ENCODE measurements at places on chromosomes 2 and 18.

GRCh38 chr18:10453261-10453805 lies 1.1 kb upstream of the APCDD1 start:
- no peak for DNase-seq

GRCh38 chr2:85599468-85600234 lies 2.8 kb downstream of the TMEM150A start:
- no peak for DNase-seq

DNA sequence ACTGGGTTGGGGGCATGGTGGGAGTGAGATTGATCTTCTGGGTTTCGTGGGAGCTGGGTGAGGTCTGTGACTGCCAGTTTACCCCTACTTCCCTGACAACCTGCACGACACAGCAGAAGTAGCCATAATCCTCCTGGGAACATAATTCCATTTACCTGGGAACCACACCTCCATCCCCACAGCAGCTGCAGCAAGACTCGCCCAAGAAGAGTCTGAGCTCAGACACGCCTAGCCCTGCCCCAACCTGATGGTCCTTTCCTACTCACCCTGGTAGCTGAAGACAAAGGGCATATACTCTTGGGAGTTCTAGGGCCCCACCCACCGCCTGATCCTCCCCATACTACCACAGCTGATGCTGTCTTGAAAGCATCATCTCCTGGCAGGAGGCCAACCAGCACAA lies 43.8 kb downstream of the FLACC1 start:
- DNase-seq: no peak

GRCh38 chr2:103401621-103402020 lies 639.8 kb downstream of the TMEM182 start:
- DNase-seq: no peak

GRCh38 chr18:53796040-53796729 lies 428.3 kb downstream of the MBD2 start:
- DNase-seq: no peak

GRCh38 chr2:129067070-129067469 lies 748.4 kb upstream of the HS6ST1 start:
- DNase-seq: no peak

DNA sequence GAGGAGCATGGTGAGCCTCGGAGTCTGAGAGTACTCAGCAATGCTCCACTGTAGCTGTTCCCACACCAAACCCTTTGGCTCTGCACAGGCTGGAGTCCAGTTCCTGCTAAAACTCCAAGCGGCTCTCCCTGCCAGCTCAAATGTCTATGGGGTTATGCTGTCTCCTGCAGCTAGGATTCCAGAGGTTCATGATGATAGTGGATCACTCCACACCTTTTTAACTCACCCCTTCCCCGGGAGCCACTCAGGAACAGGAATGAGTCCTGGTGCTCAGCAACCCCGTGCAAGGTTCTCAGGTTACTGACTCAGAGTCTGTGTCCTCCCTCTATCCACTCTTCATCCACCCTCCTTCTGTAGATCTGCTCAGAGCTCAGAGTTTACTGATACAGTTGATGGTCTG lies 410.0 kb downstream of the CDH19 start:
- DNase-seq: no peak

GRCh38 chr2:238879621-238880377 lies 31.9 kb downstream of the TWIST2 start:
- DNase-seq: no peak

DNA sequence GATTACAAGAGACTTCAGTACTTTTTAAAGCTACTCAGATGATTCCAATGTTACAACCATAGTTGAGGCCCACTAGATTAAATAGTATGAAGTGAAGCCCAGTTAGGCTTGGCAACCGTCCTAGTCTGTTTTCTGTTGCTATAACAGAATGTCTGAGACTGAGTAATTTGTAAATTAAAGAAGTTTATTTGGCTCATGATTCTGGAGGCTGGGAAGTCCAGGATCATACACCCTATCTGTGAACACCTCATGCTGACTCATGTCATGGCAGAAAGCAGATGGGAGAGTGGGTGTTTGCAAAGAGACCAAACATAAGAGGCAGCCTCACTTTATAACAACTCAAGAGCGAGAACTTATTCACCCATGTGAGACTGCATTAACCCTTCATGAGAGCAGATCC lies 63.1 kb downstream of the CCDC150 start:
- DNase-seq: no peak

GRCh38 chr18:36543991-36544725 lies 246.6 kb downstream of the FHOD3 start:
- DNase-seq: no peak

- no peak for DNase-seq
Observed at GRCh38 chr2:75604484-75604883, 42.1 kb upstream of the MRPL19 start.

GRCh38 chr2:70078384-70078783 lies 8.9 kb upstream of the PCBP1 start:
- DNase-seq: no peak

GRCh38 chr2:227860221-227860641 lies 11.2 kb upstream of the DAW1 start:
- no peak for DNase-seq

GRCh38 chr18:80107426-80107825 lies 1.6 kb upstream of the ADNP2 start:
- DNase-seq: no peak

- no peak for DNase-seq
Observed at GRCh38 chr2:15174567-15174966, 386.6 kb downstream of the NBAS start.

DNA sequence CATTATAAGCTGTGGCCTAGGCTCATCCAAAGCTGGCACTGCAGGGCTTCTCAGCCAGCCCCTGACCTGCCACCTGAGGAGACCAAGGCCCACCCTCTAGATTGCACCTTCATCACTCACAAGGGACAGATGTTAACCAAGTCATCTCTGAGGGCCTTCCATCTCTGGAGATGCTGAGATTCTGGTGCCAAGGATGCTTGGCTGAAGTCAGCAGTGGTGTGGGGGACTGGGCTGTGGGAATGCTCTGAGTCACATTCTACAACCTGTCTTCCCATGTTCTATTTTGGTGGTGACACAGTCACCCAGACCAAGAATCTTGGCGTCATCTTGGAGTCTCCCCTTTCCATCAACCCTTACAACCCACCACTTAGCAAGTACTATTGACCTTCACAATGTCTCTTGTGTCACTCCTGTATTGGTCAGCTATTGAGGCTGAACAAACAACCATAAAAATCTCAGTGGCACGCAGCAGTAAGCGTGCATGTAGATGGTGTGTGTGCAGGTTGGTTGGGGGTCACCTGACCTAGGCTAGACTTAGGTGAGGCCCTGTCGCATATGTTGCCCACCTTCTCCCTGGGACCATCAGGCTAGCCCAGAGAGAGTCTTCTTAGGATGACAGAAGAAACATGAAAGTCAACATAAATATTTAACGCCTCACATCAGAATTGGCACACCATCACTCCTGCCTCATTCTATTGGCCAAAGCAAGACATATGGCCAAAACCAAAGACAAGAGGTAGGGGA lies 135.0 kb downstream of the SMAD7 start:
- no peak for DNase-seq

DNA sequence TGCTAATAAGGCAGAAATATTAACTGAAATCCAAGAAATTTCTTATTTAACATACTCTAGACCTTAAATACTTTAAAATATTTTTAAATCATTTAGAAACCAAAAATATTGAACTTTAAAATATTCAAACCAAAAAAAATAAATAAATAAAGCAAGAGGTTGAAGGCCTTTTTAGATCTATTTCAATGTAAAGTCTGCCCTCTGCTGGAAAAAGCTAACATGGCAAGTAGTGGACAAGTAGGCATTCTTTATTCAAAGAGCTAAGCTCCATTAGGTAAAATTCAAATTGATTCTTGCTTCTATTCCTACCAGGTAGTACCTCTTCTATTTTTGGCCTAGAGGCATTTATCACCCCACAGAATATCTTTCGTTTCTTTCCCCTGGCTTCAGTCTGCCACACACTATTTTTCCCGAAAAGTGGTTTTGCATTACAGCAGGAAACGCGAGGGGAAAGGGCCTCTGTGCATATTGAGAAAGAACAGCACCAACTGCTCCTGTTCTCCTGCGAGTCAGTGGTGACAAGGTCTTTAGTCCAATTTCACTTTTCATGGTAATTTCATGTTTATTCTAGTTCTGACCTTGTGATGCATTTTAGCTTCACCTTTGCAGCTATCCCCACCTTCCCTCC lies 20.4 kb downstream of the IFIH1 start:
- DNase-seq: no peak

DNA sequence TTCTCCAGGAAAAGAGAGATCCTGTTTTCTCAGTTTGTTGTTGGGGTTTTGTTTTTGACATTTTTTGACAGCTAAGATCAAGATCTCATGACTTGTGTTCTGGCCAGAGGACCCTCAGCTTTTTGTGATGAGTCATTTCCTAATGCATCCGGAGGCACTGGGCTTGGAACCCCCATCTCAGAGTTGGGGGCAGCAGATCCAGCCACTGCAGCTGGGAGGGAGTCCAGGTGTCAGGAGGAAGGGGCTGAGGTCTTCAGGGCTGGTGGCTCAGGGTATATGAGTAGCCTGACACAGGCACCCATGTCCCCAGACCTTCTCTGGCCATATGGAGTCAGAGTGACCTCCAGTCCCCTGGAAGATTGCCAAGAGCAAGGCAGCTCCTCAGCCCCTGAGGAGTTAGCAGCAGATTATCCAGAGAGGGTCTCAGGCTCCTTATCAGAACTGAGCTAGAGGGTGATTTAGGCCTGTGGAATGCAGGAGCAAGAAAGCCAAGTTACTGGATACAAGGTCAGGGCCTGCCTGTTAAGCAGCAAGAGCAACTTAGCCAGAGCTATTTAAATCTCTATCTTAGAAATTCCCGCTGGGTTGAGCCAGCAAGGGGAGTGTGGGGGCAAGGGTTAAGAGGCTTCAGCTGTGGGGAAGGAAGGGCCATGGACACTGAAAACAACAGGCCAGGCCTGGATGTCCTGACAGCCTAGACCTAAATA lies 62.4 kb downstream of the TANC1 start:
- DNase-seq: no peak

GRCh38 chr2:98454500-98455235 lies 10.0 kb downstream of the INPP4A start:
- DNase-seq: no peak

GRCh38 chr2:233461481-233461891 lies 105.1 kb downstream of the USP40 start:
- no peak for DNase-seq

GRCh38 chr18:2840521-2840920 lies 6.3 kb upstream of the EMILIN2 start:
- DNase-seq: no peak

GRCh38 chr2:200578778-200579177 lies 7.0 kb upstream of the AOX1 start:
- DNase-seq: no peak

GRCh38 chr2:143607231-143608062 lies 478.2 kb downstream of the ARHGAP15 start:
- no peak for DNase-seq

DNA sequence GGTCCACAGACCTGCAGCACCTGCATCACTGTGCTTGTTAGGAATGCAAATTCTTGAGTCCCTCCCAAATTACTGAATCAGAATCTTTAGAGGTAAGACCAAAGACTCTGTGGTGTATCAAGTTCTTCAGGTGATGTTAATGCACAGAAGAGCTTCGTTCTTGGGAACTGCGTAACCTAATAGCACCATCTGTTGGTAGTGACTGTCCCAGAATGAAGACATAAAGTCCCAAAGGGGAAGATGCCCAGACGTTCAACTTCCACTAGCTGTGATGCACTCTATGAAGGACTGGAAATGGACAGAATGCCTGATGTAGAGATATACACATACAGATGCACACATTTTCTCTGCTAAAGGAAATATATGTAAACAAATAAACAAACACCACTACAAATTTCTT lies 576.0 kb downstream of the LRP1B start:
- no peak for DNase-seq

DNA sequence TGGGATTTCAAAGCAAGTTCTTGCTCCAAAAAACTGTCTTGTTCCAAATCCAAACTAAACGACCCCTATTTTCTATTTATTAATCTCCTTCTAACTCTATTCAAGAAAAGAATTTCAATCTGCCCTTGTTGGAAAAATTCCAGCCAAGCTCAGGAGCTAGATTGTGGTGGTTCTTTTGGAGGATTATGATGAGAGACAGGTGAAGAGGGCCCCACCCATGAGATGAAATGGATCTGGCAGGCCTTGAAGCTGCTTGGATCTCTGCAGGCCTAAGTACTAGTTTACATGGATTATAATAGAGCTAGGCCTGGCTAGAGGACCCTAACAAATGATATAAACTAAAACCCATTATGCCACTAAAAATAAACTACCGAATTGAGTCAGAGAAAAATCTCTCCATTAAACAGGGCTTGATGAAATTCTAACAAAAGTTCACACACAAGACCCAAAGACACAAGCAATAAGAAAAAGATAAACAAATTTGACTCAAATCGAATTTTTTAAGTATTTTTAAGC lies 101.6 kb downstream of the GFPT1 start:
- no peak for DNase-seq

DNA sequence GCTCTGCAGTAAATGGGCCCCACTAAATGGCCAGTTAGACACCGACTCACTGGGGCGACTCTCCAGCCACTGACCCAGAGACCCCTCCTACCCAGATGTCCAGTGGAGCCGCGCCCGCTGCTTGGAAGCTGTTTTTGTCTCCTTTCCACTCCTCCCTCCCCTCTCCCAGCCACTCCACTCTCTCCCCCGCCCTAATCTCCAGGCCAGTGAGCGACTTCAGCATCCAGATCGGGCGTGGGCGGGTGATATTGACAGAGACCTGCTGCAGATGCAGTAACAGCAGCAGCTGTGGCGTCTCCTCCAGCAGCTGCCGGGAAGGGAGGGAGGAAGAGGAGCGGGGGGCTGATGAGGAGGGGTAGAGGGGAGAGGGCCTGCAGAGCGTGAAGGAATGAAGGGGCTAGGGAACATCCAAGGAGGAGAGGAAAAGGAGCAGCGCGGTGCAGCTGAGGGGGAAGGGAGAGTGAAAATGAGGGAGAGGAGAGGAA lies at the start of gene SCN7A:
SCN7A (minus strand) TSS at position 110 of the 485 bp plus-strand sequence. CDS start 16,553 bp downstream, outside the sequence.
- DNase-seq: no peak

GRCh38 chr2:40316620-40317019 lies 135.3 kb downstream of the SLC8A1 start:
- DNase-seq: no peak

DNA sequence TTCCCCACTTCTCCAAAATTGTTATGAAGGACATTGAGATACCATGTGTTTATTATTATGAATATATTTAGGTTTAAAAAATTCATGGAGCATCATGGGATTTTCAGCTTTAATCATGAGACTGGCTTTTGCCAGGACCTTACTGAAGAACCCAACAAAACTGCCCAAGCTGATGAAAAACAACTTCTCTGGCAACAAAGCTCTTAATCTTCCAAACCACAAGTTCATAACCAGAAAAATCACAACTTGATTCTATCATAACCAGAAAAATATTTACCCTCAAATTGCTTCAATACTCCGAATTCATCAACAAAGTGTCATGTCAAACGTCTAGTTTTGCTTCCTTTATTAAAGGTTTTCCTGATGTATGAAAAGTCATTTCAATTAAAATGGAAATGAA lies 971.8 kb upstream of the ACVR2A start:
- no peak for DNase-seq

DNA sequence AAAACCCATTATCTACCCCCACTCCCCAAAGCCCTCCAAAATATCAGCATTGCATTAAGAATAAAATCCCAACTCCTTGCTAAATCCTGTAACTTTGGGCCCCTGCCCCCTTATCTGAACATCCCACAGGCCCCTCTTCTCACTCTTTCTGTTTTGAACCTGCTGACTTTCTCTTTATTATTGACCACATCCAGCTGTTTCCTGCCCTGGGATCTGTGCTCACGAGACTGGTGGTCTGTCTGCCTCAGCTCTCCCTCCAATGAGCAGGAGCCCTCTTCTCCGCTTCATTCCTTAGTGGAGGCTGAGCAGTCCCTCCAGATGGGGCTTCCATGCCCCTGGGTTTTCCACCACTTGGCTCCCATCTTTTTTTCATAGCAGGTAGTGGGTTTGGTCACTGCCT lies 116.9 kb downstream of the ACKR3 start:
- DNase-seq: no peak

Measured in activated T-cell treated with anti-CD3 and anti-CD28 coated beads for 48 hours (primary cell).